H54 (cell line): ENCODE measurements at places on chromosomes 6 and 20.

DNA sequence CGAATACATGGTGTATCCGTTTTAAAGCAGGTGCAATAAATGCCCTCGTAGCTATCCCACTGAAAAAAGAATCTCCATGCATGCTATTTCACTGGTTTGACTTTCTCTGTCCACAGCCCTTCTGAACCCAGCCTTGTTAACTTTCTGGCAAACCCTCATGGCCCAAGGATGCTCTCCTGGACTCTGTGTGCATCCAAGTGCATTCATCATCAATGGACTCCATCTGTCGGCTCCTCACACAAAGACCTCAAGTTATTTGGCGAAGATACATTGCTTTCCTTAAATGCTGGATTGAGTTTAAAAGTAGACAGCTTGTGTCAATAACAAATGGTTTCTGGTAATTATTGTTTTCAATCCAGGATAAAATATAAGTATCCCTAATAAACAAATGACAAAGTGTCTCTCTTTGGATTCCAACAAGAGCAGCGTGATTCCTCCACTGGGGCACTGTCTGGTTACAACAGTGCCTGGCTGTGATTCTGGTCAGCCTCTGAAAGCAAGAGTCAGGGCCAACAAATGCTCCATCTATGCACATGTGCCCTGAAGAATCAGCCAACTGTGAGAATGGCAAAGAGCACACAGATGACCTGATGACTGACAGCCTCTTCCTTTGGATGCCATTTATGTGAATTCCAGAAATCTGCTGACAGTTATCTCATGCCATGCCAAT, 55.7 kb downstream of the FYN start:
- DNase-seq, result no peak

DNA sequence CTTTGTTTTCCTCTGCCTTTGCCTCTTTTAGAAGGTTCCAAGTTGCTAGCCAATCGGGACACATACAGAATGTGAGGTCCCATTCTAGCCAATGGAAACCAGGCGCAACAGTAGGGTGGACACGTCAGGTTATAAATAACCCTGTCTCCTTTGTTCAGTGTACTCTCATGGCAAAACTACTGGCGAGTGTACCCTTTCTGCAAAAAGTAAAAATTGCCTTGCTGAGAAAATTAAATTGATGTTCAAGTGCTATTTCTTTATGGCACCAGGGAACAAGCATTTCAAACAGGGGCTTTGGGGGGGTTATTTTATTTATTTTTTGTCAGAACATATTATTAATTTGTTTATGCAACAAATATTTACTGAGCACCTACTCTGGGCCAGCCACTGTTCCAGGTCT, 123.6 kb upstream of the SRSF6 start:
- DNase-seq, result no peak

- no peak for DNase-seq
Observed at GRCh38 chr6:38968702-38969149, 79.9 kb upstream of the GLP1R start.

GRCh38 chr20:36491901-36492617, 49.3 kb upstream of the MYL9 start:
- DNase-seq, result no peak

GRCh38 chr20:50257860-50258259, 67.2 kb downstream of the CEBPB start:
- DNase-seq, result no peak

DNA sequence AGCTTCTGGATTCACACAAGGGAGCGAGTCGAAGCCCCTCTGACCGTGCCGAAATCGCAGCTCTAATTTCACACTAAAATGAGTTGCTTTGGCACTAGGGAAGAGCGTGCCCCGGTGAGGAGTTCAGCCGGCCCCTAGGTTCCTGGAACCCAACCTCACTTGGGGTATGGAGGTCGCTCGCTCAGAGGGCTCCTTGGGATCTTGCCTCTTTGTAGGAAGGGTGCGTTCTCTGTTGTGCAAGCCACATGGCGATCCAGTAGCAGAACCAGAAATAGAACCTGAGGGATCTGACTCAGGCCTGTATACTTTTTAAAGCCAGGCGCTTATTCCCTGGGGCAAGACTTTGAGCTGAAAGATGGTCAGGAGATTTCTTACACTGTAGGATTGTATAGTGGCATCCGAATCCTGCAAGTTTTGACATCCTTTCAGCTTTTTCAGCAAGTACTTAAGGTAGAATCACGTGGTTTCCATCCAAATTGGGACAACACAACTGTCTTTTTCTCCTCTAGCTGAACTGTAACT, 861 bp upstream of the RALGAPA2 start:
- no peak for DNase-seq

DNA sequence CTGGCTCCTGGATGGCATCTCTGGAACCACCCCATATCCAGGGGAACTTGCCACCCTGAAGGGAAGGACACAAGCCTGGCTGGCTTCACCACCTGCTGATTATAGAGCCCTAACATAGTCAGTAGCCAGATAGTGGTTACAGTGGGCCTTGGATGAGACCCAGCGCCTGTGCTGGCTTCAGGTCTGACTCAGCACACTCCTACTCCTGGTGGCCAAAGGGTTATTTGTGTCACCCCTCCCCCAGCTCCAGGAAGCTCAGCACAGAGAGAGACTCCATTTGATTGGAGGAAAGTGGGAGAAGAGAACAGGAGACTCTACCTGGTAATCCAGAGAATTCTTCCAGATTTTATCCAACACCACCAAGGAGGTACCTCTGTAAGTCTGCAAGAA, 12.8 kb downstream of the SNX14 start:
- no peak for DNase-seq

GRCh38 chr6:22476811-22477390, 92.5 kb upstream of the HDGFL1 start:
- DNase-seq, result no peak

DNA sequence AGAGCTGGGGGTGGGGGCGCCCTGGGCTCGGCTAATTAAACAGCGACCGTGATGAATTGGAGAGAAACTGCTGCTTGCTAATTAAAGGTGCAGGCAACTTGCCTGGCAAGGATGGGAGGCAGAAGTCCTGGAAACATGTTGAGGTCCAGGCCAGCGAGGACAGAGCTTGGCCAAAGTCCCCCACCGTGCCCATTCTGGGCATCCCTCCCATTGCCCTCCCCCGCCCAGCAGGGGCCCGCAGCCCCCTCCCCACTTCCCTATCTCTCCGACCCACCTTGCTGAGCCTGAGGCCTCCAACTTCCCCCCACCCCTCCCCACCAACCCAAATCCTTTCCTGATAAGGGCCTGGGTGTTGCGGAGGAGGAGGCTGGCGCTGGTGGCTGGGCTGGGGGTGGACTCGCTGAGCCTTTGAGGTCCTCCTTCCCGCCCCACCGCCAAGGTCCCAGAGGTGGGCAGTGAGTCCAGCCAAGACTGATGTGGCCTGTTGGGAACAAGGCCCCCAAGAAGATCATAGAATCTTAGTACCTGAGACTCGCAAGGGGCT, 23.3 kb downstream of the C20orf203 start:
- no peak for DNase-seq

DNA sequence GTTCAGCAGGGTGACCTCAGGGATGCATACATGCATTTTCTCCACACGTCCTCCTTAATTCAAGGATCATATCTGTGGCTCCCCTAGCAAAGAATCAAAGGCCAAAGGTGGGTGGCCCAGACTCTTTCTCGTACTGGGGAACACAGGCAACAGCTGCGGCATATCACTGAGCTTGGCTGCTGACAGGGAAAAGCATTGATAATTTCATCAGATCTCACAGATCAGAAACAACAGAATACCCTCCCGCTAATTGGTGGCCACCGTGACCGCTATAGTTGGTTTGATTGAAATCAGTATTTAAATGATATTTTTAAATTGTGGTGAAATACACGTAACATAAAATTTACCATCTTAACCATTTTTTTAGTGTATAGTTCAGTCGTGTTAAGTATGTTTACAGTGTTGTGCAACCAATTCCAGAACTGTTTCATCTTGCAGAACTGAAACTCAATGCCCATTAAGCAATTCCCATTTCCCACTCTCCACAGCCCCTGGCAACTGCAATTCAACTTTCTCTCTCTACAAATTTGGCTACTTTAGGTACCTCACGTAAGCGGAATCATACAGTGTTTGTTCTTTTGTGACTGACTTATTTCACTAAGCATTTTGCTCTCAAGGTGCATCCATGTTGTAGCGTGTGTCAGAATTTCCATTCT, 74.7 kb upstream of the TMEM170B start:
- no peak for DNase-seq

DNA sequence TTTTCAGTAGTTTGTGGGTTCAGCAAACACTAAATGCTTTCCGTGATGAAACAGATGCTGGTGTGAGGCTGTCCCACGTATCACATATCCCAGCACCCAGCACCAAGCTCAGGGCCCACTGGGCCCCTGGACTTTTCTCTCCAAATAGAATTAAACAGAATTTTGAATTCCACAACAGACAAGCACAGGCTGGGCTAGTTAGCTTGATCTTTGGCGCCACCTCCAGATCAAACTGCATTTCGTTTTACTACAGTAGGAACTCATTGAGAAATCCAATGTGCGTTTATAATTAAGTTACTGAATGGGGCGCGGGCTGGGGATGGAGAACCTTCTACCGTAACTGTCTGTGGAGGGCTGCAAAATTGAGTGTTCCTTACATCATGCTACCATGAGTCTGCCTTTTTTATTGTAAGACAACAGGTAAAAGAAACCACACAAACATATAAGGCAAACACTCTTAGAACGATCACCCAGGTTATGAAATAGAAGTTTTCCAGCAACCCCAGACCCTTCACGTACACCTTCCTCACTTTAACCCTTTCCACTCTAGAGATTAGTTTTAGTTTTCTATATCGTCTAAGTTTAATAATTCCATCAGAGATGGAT, 107.8 kb downstream of the ZFP64 start:
- DNase-seq, result peak; percentile 44

DNA sequence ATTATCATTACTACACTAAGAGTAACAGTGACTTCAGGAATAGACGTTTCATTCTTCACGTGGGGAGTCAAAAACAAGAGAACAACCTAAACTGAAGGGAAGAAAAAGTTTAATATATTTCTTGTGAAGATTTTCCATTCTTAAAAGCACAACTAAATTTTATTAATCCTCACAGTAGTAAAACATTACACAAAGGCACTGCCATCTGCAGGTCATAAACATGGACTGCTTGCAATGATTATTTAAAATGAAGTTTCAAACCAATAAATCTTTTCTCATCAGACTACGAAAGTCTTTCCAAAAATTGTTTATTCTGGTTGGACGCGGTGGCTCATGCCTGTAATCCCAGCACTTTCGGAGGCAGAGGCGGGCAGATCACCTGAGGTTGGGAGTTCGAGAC, 2.6 kb downstream of the NCOA5 start:
- no peak for DNase-seq

- DNase-seq, result no peak
Observed at GRCh38 chr6:96604420-96604819, 41.5 kb downstream of the FHL5 start.

DNA sequence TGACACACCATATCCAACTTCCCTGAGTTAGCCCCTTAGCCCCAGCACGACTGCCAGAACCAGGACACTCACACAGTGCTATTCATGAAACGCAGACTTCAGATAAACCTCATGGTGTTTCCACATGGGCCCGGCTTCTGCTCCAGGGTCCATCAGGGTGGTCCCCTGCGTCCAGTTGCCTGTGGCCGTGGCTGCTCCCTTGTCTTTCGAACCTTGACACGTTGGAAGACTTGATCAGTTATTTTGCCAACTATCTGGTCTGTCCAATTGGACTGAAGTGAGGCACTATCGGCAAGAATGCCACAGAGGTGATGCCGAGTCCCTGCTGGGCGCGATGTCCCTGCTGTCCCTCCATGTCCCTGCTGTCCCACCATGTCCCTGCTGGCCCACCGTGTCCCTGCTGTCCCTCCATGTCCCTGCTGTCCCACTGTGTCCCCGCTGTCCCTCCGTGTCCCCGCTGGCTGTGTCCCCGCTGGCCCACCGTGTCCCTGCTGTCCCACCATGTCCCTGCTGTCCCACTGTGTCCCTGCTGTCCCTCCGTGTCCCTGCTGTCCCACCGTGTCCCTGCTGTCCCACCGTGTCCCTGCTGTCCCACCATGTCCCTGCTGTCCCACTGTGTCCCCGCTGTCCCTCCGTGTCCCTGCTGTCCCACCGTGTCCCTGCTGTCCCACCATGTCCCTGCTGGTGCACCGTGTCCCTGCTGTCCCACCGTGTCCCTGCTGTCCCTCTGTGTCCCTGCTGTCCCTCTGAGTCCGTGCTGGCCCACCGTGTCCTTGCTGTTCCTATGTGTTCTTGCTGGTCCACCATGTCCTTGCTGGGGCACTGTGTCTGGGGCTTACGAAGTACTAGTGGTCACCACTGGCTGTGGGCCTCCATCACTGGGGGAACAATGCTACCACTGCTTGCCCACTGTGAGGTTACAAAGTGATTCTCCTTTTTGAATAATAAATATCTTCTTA, 251.4 kb downstream of the DLL1 start:
- no peak for DNase-seq

DNA sequence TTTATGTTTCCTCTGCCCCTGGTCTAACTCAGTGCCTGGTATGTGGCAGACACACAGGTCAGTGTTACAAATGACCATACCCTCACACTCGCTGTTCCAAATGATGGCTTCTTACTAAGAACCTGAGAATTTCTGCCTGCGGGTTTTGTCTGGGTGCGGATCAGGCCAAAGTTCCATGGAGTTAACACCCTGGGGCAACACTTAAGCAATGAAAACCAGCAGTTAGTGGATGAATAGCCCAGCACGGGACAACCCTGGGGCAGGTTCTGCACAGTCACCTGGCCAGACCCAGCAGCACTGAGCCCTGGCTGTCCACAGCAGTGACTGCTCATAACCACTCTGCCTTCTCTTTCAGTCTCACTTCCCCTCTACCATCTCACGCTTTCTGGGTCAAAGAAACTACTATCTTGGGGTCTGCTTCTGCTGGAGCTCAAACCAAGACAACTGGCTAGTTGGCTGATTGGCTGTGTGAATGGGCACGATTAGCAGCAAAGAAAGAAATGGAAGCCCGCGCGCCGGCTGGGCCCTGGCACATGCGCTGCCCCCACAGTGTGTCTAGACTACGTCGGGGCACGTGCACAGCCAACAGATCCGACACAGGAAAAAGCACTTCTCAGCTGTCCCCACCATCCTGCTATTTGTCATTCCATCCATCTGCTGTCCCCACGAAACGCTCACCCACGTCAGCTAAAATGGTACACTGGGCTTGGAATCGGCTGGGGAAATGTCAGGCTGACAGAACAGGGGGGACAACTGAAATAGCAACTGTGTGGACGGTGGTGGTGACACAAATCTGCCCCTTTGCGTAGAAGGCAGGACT, 36.6 kb downstream of the MGME1 start:
- DNase-seq, result no peak

DNA sequence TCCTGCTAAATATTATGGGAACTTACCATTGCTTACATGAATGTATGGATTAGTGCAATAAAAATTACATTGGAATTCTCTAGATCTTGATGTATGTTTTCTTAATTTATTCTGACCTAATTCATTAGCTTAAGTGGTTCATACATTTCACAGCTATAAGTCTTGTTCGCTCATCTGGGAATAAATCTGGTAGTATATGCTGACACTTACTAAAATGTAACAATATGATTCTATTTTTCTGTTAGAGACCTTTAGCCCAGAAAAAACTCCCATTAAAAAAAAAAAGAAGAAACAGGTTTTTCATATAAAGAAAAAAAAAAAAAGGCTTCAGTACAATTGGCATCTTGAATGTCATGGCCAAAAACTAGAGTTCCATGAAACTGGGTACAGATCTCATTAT, 394.1 kb upstream of the AGPAT4 start:
- no peak for DNase-seq
